CD4-positive, alpha-beta T cell treated with Interleukin-2 at 100 ng/mL for 4 hours (primary cell): ENCODE measurements at places on chromosomes 12 and 14.

- no peak for DNase-seq
These were observed 70.5 kb downstream of the TMEM260 start for GRCh38 chr14:56650048-56650447.

DNA sequence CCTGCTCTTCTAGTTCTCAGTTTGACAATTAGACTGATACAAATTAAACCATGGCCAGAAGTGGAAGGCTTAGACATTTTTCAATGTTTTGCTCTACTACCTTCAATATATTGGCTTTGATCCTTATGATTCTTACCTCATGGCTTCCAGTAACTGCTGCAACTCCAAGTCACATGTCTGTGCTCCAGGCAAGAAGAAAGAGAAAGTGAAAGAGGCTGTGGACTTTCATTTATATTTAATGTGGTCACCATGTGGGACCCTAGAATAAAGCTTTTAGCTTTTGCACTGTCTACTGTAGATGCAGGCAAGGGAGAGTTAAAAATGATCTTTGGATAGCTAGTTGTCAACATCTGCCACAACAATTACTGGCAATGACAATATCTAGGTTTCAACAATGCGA lies 214.3 kb upstream of the PDE3A start:
- no peak for DNase-seq

DNA sequence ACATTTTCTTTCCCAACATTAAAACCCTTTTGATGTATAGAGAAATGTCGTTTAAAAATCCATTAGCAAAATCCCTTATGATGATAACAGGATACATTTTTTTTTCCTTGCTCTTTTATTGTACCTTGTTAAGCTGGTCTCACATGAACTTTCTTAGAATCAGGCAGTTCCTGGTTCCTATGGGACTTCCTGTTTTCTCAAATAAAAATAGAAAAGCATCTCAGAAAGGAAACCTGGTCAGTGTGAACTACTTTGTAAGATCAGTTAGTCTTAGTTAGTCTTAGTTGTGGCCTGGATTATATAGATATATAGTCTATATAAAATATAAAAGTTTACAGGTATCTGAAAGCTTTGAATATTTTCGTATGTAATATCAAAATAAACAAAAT lies 40.3 kb downstream of the LEMD3 start:
- peak; percentile 31 for DNase-seq

DNA sequence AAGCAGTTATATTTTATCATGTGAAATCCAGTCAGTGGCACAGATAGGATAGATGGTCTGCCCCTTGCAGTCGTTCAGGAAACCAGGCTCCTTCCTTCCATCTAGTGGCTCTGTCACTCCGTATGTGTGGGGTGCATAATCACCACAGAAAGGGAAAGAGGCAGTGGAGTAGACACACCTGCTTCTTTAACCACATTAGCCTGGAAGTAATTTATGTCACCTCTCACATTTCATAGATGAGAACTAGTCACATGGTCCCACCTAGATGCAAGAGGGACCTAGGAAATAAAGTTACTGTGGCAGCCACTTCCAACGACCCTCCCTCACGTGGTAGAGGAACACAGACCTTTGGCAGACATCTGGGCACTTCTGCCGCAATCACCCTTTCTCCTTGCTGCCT lies 14.2 kb upstream of the RNU6-8 start:
- DNase-seq: no peak

DNA sequence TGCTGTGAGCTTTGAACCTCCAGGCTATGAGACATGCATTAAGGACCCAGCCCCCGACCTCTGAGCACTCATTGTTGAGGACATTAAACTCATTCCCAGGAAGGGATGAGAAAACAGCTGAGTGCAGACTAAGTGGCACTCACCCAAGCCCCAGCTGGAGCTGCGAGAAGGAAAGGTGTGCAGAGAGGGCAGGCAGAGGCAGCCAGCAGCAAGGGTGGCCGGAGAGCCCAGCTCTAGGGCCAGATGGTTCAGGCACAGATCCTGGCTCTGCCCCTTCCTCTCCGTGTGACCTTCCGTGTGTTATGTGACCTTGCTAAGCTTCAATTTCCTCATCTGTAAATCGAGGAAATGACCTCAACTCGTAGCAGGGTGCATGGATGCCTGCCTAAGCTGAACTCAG lies 3.7 kb downstream of the TSPAN11 start:
- no peak for DNase-seq

GRCh38 chr14:64187331-64187730 lies 106.8 kb downstream of the ESR2 start:
- DNase-seq: no peak

- DNase-seq: no peak
These were observed 12.2 kb upstream of the NID2 start for GRCh38 chr14:52080808-52081755.

DNA sequence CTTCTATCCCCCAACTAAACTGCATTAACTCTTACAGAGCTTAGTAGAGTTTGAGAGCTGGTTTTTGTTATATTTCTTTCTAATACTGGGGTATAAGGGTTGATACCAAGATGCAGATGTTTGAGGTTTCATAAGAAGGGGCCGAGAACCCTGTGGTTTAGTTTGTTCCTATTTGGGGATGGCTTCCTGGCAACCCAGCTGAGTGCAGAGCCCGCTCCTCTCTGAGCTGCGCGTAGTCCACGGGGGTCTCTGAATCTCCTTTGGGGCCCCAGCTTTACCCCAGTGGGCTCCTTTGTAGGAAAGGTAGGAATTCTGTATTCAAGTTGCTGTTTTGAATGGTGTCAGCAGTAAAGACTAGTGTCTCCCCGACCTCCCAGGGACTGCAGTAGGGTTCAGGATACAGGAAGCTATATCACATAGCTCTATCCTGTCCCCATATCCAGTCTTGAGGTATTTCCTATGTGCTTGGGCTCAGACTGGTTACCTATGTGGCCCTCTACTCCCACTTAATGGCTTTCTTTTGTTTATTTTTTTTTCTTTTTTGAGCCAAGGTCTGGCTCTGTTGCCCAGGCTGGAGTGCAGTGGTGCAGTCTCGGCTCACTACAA lies 25.4 kb downstream of the PLXNC1 start:
- DNase-seq: no peak

DNA sequence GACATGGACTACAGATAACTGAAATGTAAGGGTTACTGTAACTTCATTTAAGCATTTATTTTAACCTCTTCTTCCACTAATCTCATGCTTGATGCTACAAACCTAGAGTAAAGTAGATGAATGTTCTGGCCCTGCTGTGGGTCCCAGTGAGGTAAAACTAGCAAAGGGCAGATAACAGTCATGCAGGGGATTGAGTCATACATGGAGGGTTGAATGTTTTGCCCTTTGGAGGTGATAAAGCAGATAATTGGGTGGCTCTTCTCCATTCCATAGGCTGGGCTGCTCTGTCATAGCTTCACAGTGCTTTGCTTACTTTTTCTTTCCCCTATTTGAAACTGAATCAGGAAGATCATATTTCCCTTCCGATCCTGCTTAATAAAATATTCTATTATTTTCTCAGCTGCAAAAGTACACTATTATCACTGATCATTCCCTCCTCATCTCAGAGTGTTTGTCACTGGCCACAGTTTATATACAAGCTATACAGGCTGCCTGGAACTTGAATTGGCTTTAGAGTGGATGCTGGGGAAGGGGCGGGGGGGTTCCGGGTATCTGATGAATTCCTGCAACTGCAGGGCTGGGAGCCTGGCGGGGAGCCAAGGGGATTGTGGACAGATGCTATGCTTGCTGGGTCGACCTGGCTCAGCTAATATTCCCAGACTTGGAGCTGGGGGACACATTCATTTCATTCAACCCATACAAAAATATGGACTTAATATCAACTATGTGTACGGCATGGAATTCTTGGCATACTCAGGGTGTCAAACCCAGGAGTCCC lies 235.1 kb downstream of the NRXN3 start:
- DNase-seq: no peak

GRCh38 chr12:63782466-63782865 lies 2.8 kb downstream of the RXYLT1 start:
- no peak for DNase-seq

DNA sequence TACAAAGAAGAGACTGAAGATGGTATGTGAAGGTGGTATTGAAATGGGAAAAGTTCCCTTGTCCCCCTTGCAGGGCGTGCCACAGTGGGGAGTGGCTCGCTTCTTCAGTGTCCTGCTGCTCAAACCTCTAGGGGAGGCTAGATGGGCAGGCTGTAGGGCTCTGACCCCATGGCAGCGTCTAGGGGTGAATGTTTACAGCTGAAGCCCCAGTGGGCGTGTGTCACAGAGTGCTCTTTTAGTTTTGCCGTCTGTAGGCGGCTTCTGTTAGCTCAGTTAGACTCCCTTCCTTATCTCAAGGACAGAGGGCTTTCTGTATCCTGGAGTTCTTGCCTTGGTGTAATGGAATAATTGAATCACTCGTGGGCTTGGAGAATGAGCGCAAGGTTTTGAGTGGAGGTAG lies 266.2 kb downstream of the RAD51B start:
- DNase-seq: no peak

DNA sequence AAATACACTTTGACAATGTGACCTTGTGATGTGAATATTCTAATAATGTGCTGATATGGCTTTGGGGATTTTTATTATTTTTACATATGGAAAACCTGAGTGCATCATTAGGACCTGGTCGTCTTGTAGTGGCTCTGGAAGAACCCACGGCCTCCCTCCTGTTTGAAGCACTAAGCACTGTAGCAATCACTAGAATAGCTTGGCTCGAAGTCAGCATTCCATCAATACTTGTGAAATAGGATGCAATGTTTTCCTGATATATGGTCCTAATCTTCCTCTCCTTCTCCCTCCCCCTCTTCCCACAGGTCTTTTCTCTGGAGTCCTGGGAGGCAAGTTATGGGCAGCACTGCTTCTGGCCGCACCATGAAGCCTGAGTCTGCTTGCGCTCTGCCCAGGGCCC lies 71.9 kb downstream of the NRXN3 start:
- no peak for DNase-seq

- no peak for DNase-seq
These were observed 566.1 kb downstream of the BCL11B start for GRCh38 chr14:98705871-98706300.

DNA sequence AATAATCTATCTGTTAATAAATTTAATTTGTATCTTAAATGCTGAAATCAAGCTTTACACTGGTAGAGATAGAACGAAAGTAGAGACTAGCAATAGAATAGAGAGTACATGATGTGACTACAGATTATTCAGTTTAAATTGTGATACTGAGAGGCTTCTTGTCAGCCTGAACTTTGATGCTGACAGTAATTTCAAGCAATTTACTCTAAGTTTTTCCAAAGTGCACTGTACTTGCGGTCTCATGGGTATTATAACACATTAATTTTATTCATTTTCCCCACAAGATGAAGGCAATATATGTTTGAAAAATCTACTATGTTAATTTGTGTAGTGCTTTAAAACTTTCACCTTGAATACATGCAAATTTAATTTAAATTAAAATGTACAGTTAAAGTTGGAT lies 914.0 kb upstream of the FBXO33 start:
- DNase-seq: no peak

- DNase-seq: no peak
These were observed 18.5 kb downstream of the ATL1 start for GRCh38 chr14:50578433-50578832.

DNA sequence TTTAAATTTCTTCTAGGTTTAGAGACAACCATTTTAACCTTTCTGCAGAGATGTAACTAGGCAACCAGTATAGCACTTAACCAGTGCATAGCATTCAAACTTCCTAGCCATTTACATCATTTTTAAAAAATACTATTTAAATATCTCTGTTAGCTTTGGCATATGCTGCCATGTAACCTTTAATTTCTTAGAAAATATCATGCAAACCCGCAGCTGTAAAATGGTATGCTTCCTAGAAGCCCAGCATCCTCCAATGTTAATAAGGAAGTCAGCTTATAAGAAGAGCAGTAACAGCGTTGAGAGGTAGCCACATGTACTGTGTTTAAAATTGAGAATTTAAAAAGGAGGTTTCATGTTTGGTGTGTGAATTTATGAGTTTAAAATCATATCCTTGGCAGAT lies 22.8 kb downstream of the GNG2 start:
- DNase-seq: peak; percentile 51

GRCh38 chr12:16385782-16386646 lies 38.6 kb downstream of the MGST1 start:
- DNase-seq: no peak

GRCh38 chr14:102215071-102215470 lies 75.4 kb downstream of the WDR20 start:
- no peak for DNase-seq

DNA sequence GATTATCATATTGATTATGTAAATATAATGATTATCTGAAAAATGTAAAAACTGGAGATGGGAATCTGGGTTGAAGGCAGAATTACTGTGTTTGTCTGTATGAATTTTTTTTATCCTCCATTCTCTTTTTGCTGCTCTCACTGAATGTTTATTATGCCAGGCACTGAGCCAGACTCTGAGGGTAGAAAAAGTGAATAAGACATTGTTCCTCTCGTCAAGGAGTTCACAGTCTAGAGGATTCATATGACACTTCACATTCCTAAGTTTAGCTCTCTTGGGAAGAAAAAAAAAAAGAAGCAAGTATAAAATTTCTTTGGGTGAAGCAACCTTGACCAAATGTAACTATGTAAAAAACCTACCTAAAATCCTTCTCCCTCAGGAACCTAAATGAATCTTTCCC lies 120.9 kb upstream of the LMO3 start:
- no peak for DNase-seq

GRCh38 chr12:32332446-32332845 lies 66.9 kb upstream of the FGD4 start:
- DNase-seq: no peak

- DNase-seq: no peak
These were observed 14.4 kb downstream of the ACADS start for GRCh38 chr12:120739821-120740613.

DNA sequence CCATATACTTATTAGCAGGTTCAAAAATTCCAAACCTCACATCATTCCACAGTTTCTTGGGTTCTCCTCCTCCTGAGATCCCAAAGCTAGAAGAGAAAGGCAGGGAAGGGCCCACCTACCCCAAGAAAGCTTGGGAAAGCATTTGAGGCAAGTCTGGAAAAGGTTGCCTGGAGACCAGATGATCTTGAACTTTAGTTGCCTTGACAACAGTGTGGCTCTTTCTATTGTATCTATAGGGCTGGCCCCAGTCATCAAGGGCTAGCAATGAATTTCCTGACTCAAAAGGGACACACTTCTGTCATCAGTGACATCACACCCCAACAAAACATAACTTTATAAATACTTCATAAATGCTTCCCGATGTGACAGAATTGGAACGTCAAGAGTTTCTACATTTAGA lies 40.0 kb downstream of the ZFYVE1 start:
- no peak for DNase-seq

DNA sequence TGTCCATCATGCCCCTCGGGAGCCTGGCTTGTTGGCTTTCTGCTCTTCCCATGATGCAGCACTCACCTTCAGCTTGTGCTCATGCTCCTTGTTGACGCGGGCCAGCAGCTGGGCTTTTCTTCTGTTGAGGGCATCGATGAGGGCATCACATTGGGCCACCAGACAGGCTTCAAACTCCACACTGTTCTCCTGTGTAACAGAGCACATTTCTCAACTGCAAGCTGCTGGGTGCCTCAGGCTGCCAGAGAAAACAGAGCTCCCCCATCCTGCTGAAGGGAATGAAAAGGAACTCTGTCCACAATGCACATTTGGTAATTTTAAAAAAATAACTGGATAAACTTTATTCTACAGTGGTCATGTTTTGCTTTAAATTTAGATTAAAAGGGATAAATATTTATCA lies 72.1 kb downstream of the TRIM9 start:
- DNase-seq: no peak

GRCh38 chr12:124405592-124405991 lies 110.7 kb downstream of the RFLNA start:
- no peak for DNase-seq
